ENCODE measurements at places on chromosomes 2 and 18. TPM values are rescaled to one million over a fixed set of nuclear protein-coding genes. Genes with fewer than 3 reads are reported as not detected.

- no peaks in the 10 kb centered on the region for H3K36me3 ChIP-seq
- no peak for DNase-seq
- no peaks in the 10 kb centered on the region for H3K27me3 ChIP-seq
- no peak overlapping the region for H3K4me3 ChIP-seq
- H3K4me1 ChIP-seq: peaks cover 4% of the 10 kb centered on the region
Measured at GRCh38 chr18:51623653-51624052, 426.2 kb upstream of the MEX3C start.

C1GALT1C1L gene
- not detected for total RNA-seq

- no peak overlapping the region for H3K4me3 ChIP-seq
- H3K36me3 ChIP-seq: no peaks in the 10 kb centered on the region
- DNase-seq: no peak
- no peaks in the 10 kb centered on the region for H3K27me3 ChIP-seq
Measured at GRCh38 chr2:51638811-51639210, 606.9 kb upstream of the NRXN1 start.

DNA sequence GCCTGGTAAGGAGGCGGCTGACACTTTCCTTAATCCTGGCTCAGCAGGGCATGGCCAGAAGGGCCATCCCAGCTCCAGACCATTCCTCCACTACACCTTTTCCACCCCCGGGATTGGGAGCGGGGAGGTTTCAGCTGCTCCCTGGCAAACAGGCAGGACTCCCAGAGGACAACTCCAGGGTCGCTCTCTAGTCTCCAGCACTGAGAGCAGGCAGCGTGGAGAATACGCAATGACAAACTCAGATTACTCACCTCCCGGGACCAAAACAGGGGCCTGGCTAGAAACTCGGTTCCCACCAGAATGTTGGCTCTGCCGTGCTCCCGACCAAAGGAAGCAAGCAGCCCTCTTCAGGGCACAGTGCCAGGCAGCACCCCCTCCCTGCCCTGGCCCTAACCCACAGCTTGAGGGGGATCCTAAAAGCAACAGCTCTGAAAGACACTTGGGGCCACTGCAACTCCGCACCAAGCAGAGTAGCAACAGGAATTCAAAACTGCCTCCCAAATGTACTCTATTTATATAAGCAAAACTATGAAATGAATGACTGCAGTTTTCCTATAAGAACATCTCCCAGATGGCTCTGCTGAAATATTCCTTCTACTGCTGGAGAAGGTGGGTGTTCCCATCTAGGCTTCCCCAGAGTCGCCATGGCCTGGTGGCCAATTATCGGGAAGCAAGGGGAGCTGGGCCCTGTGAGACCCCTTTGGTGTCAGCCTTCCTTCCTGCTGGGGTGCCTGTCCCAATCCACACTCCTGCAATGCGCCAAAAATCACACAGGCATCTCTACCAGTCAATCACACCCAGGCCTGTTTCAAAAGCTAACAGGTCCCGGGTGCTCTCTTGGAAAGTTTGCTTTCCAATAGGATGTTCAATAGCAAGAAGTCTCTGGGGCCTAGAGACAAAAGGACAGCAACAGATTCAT is 61.2 kb upstream of the POMC start:
- no peaks in the 10 kb centered on the region for H3K27me3 ChIP-seq
- H3K4me3 ChIP-seq: no peak overlapping the region
- H3K4me1 ChIP-seq: no peaks in the 10 kb centered on the region
- H3K27ac ChIP-seq: peak overlapping the region; percentile 35
- H3K36me3 ChIP-seq: peaks cover 36% of the 10 kb centered on the region
- DNase-seq: no peak

GRCh38 chr2:179703702-179704101 is 157.7 kb downstream of the ZNF385B start:
- no peaks in the 10 kb centered on the region for H3K27me3 ChIP-seq
- DNase-seq: no peak
- H3K4me1 ChIP-seq: no peaks in the 10 kb centered on the region
- no peak overlapping the region for H3K27ac ChIP-seq

DNA sequence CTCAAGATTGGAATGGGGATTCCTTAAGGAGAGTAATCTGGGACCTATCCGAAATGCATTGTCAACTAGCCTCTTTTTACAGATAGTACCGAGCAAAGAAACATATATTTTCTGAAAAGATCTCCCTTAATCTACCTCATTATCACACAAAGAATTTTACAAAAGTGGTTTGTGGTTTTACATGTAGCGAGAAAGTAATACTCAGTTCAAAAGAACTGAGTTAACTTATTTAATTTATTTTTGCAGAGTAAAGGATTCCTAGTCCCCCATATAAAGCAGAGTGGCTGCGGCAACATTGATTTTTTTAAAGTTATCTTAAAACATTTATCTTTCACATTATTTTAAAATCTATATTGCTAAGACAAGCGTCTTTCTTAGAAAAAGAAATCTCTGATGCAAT is 15.9 kb upstream of the SOS1 start:
- H3K27ac ChIP-seq: no peak overlapping the region
- H3K36me3 ChIP-seq: no peaks in the 10 kb centered on the region
- no peak for DNase-seq
- H3K27me3 ChIP-seq: no peaks in the 10 kb centered on the region
- no peaks in the 10 kb centered on the region for H3K4me1 ChIP-seq
- no peak overlapping the region for H3K4me3 ChIP-seq

MEP1B gene
- not detected for total RNA-seq

FSHR gene
- not detected for total RNA-seq

GRCh38 chr2:33136566-33136965 is 189.8 kb downstream of the LTBP1 start:
- no peak overlapping the region for H3K4me3 ChIP-seq
- no peaks in the 10 kb centered on the region for H3K27me3 ChIP-seq
- H3K36me3 ChIP-seq: no peaks in the 10 kb centered on the region
- peaks cover 46% of the 10 kb centered on the region for H3K4me1 ChIP-seq
- no peak overlapping the region for H3K27ac ChIP-seq

DNA sequence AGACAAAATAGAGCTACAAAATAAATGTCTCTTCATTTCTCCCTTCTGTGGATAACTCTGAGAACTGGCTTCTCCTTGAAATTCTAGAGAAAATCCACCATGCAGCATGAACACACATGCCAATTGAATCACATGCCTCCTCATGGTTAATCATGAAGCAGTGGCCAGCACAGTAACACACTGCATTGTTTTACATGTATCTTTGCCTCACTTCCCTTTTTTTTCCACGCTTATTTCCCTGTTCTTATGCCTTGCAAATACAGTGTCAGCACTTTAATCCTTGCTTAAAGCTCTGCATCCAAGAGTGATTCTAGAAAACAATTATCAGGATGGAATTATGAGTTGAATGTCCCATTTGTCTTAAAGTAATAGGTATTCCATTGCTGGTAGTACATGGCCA is 50.3 kb upstream of the ZBTB7C start:
- no peak overlapping the region for H3K4me3 ChIP-seq
- H3K27me3 ChIP-seq: no peaks in the 10 kb centered on the region
- H3K36me3 ChIP-seq: no peaks in the 10 kb centered on the region

- no peaks in the 10 kb centered on the region for H3K27me3 ChIP-seq
- no peaks in the 10 kb centered on the region for H3K4me1 ChIP-seq
- H3K4me3 ChIP-seq: no peak overlapping the region
- no peaks in the 10 kb centered on the region for H3K36me3 ChIP-seq
- peak overlapping the region; percentile 11 for H3K27ac ChIP-seq
Measured at GRCh38 chr2:233209533-233210171, 41.8 kb upstream of the ATG16L1 start.

GRCh38 chr2:134623796-134624195 is 95.0 kb downstream of the TMEM163 start:
- H3K36me3 ChIP-seq: no peaks in the 10 kb centered on the region
- H3K27me3 ChIP-seq: no peaks in the 10 kb centered on the region
- no peak for DNase-seq
- H3K27ac ChIP-seq: no peak overlapping the region

GRCh38 chr2:70344195-70344594 is 42.3 kb upstream of the FAM136A start:
- no peak for DNase-seq
- H3K27ac ChIP-seq: no peak overlapping the region
- H3K36me3 ChIP-seq: no peaks in the 10 kb centered on the region
- H3K27me3 ChIP-seq: no peaks in the 10 kb centered on the region

- peak overlapping the region; percentile 22 for H3K4me3 ChIP-seq
- H3K4me1 ChIP-seq: peaks cover 24% of the 10 kb centered on the region
- H3K27ac ChIP-seq: peak overlapping the region; percentile 68
- DNase-seq: no peak
Measured at GRCh38 chr2:237714690-237715458, 83.7 kb upstream of the RBM44 start.

DNA sequence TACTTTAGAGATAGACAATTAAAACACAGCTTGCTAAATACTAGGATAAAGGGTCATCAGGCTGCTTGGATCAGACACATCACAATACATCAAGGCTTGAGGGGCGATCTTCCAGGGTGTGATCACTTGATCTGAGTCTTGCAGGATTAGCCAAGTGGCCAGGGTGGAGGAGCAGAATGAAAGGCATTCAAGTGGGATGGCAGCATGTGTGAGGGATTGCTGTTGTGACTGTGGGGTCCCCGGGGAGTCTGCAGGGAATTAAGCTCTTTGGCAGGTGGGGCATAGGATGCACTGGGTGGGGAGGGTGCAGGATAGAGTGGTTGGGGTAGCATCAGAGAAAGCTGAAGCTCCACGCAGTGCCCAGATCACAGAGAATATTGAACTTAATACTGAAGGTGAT is 58.0 kb upstream of the TMEM163 start:
- H3K4me3 ChIP-seq: no peak overlapping the region
- no peaks in the 10 kb centered on the region for H3K27me3 ChIP-seq
- no peak for DNase-seq

TUBA3D gene
- total RNA-seq: not detected

SP3 gene
- 152 TPM for total RNA-seq

PROKR1 gene
- 0.63 TPM for total RNA-seq

- H3K4me3 ChIP-seq: no peak overlapping the region
- peaks cover 7% of the 10 kb centered on the region for H3K27me3 ChIP-seq
- no peak overlapping the region for H3K27ac ChIP-seq
- H3K36me3 ChIP-seq: no peaks in the 10 kb centered on the region
Measured at GRCh38 chr2:196589419-196589818, 50.1 kb upstream of the CCDC150 start.

- H3K27me3 ChIP-seq: no peaks in the 10 kb centered on the region
- no peak overlapping the region for H3K27ac ChIP-seq
- H3K4me3 ChIP-seq: no peak overlapping the region
Measured at GRCh38 chr2:234761910-234762309, 189.9 kb upstream of the SH3BP4 start.

DNA sequence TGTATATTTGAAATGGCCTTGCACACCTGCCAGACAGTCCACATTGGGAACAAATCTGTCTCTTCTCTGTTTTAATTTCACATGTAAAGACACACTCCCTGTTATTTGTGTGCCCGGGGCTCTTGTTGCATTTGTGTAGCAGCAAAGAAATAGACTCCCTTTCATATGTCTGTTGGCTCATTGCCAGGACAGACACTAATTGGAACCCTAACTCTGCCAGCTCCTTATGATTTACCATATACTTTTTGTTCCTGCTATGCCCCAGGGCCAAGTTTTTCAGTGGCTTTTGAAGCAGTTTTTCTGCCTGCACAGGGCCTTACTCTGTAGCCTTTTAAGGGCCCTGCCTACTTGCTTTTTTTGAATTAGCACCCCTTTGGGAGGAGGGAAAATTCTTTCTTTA is 396.9 kb downstream of the DLGAP1 start:
- H3K36me3 ChIP-seq: no peaks in the 10 kb centered on the region
- H3K27me3 ChIP-seq: no peaks in the 10 kb centered on the region
- H3K27ac ChIP-seq: no peak overlapping the region

- no peak overlapping the region for H3K4me3 ChIP-seq
- no peaks in the 10 kb centered on the region for H3K36me3 ChIP-seq
- no peaks in the 10 kb centered on the region for H3K4me1 ChIP-seq
- no peak for DNase-seq
- no peaks in the 10 kb centered on the region for H3K27me3 ChIP-seq
Measured at GRCh38 chr18:23102493-23103261, 32.6 kb upstream of the CABLES1 start.
